EL (cell line): ENCODE measurements at places on chromosomes 16 and 17.

GRCh38 chr16:55398762-55399161 is 74.8 kb downstream of the IRX6 start:
- DNase-seq: no peak

DNA sequence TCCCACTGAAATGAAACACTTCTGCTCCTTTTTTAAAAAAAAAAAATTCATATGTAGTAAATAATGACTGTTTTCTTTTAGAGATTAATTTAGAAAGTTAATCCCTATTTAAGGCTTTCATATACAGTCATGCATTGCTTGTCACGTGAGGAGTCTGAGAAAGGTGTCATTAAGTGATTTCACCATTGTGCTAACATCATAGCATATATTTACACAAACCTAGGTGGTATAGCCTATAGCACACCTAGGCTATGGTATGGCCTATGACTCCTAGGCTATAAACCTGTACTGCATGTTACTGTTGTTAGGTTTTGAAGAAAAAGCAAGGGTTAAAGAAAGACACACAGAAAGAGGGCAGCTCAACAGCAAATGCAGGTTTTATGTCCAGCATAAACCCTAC is 13.7 kb downstream of the PPY start:
- no peak for DNase-seq

DNA sequence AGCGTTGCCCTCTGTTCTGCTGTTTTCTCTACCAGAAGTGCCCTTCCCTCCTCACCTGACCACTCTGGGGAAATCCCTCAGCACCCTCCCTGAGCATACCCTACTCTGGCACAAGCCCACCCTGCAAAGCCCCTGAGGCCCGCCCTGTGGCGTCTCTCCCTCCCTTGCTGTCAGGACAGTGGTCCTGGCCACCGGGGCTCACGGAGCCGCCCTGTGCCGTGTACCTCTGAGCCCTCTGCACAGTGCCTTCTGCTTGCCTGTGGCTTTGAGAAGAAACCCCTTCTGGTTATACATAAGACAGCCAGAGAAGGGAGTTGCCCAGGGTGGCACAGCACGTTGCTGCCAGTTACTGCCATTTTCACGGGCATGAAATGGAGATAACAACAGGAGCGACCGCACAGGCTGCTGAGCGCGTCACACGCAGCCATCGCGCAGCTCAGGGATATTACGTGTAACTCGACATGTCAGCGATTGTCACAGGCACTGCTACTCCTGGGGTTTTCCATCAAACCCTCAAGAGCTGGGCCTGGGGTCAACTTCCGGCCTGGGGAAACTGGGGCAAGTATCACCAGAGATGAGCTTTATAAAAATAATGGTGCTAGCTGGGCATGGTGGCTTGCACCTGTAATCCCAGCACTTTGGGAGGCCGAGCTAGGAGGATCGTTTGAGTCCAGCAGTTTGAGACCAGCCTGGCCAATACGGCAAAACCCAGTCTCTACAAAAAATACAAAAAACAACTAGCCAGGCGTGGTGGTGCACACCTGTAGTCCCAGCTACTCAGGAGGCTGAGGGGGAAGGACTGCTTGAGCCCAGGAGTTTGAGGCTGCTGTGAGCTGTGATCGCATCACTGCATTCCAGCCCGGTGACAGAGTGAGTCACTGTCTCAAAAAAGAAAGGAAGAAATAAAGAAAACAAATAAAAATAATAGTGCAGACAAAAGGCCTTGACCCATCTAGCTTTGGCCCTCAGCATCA is 14.8 kb downstream of the SCGB1C2 start:
- DNase-seq: peak; percentile 38

- peak; percentile 88 for DNase-seq
Measured at GRCh38 chr17:77372444-77373298, 231.9 kb downstream of the SEC14L1 start.
